ENCODE measurements at places on chromosomes 7 and 10.

DNA sequence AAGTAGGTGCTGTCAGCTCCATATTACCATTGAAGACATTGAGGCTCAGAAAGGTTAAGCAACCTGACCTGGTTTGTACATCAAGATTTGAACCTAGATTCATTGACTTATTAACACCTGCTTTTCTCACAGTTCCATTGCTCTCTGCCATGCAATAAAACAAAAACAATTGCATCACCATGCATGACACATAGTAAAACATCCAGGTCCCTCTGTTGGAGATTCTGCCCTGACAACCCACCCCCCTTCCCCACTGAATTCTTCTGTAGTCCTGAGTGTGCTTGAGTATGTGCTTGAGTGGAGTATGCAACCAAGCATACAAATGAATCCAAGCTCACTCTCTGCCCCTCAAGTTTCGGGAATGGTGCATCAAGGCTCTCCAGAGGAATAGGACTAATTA is 6.0 kb upstream of the LMBR1 start:
- DNase-seq, result no peak

GRCh38 chr7:34073676-34074075 is 168.3 kb downstream of the BMPER start:
- DNase-seq, result no peak

DNA sequence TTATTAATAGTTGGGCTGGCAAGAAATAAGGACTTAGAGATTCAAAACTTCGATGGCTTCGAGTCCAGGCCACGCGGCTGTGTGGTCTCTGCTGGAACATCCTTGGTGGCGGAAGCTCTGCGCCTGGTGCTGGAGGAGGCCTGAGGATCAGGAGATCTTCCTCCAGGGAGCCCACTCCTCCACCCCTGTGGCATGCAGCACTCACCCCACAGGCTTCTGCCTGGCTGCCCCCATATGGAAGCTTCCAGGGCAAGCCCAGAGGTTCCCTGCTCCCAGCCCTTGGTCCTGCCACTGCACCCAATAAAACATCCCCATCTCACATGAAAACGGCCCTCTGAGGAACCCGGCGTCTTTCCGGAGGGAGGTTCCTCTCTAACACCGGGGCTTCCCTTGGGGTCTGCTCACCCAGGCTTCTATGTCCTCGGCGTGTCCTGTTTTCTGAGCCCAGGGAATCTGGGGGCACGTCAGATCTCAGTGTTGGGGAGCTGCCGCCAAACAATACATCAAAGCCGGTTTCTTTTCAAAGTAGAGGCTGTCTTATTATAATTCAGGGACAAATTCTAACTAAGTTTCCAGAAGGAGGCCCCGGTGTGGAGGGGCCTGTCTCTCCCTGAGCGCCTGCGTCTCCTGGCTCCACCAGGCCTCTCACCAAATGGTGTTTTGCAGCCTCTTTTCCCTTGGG is 32.4 kb downstream of the CALML3 start:
- no peak for DNase-seq

DNA sequence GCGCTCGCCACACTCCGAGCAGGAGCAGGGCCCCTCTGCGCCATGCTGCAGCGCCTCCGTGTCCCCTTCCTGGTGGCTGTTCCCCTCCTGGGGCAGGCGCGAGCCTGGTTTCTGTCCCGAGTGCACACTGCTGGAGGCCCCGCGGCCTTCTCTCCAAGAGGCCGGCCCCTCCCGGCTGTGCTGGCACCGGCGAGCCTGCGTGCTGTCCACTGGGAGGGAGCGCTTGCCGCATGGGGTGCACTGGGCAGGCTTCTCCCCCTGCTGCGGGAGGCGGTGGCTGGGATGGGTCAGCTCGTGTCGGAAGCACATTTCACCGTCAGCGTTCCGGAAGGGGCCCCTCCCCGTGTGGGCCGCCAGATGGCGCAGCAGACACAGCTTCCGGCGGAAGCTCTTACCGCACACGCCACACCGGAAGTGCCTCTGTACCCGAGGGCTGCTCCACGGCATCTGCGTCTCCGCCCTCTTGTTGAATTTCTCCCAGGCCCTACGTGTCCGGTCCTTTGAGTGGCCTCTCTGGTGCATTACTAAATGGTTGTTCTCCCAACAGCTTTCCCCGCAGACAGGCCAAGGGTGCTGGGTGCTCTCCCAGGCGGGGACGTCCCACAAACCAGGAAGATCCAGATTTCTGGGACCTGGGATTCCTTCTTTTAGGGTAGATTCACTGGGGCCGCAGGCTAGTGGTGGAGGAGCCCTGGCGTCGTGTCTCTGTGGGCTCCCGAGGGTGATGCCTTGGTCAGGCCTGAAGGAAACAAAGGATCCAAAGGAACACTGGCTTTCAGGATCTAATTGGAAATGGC is 18.7 kb downstream of the ZNF786 start:
- DNase-seq, result no peak

GRCh38 chr10:10824591-10825148 is 193.0 kb upstream of the CELF2 start:
- DNase-seq, result no peak

DNA sequence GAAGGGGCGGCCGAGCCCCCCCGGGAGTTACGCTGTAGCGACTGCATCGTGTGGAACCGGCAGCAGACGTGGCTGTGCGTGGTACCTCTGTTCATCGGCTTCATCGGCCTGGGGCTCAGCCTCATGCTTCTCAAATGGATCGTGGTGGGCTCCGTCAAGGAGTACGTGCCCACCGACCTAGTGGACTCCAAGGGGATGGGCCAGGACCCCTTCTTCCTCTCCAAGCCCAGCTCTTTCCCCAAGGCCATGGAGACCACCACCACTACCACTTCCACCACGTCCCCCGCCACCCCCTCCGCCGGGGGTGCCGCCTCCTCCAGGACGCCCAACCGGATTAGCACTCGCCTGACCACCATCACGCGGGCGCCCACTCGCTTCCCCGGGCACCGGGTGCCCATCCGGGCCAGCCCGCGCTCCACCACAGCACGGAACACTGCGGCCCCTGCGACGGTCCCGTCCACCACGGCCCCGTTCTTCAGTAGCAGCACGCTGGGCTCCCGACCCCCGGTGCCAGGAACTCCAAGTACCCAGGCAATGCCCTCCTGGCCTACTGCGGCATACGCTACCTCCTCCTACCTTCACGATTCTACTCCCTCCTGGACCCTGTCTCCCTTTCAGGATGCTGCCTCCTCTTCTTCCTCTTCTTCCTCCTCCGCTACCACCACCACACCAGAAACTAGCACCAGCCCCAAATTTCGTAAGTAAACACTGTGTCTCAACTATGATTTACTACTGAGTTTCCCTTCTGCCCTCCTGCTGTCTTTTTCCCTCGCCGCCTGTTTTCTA is 666 bp downstream of the NRG3 start:
- DNase-seq, result no peak

GRCh38 chr7:123789817-123790216 is 41.0 kb upstream of the WASL start:
- DNase-seq, result no peak

- DNase-seq, result no peak
Measured at GRCh38 chr7:151793991-151794507, 82.9 kb downstream of the PRKAG2 start.

- no peak for DNase-seq
Measured at GRCh38 chr7:82054544-82054943, 284.7 kb upstream of the HGF start.

DNA sequence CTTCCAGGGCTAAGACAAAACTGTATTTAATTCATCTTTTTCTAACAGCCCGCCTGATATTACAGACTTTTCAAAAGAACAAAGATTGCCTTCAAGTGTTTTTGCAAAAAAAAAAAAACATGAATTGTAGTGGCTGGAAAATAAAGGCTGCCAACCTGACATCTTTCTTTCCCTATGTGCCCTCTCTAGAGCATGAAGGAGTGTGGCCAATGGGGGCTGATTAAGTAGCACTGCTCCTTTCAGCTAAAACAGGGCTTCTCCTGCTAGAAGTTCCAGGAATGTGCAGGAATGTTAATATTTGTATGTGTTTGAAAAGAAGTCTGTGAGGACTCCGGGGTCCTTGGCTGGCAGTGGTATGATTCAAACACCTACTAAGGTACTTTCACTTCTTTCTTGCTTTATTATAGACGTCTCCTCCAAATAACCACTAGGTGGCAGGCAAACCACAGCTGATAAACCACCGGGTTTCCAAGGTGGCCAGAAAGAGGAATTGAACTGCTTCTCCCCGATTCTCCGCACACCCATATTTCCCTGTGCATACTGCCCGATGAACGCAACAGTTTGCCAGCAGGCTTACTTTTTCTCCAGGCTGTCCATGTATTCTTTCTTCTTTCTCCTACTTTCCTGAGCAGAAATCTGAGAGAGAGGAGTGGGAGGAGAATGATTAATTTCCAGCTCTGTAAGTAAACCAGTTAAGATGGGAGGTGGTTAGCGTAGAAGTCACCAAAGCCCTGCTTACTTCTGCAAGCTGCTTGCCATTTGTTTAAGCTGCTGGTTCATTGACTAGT is 56.8 kb upstream of the DGKI start:
- DNase-seq, result peak; percentile 36

DNA sequence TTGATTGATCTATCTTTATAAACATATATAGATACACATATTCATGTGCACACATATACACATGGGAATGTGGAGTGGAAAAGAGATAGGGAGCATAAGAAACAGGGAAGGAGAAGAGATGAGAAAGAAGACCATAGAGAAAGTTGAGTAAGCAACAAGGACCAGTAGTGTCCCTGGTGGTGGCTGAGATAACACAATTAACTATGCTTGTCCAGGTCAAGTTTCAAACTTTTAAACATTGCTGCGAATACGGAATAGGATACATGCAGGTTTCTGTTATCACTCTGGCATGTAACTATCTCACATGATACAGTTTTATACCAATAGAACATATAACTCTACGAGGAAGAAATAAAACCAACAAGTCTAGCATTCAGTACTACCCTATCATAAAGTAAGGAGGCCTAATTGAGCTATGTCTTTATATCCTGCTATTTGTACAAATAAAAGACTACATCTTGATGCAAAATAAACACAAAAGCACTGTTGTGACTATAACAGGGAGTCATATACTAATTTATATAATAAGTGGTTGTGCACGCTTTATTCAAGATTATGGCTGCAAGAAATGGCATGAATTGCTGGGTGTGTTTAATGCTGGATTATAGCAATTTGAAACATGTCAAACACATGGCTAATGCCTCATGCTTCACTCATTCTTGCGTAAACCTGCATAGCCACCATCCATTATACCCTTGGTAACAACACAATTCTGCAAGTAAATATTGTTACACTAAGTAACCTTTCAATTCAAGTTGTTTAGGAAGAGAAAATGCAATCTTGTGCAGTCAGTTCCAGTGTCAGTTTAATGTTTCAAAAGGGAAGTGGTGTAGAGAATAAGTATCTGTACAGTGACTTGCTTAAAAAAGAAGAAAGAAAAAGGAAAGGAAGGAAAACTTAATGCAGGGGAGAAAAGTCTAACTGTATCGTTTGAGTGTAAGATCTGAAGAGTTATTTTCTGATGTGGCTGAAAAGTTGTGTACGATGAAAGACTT is 8.2 kb downstream of the FOXP2 start:
- DNase-seq, result peak; percentile 18

- peak; percentile 82 for DNase-seq
Measured at GRCh38 chr7:98178321-98178720, 32.9 kb upstream of the BHLHA15 start.

GRCh38 chr7:149048805-149049204 is 20.5 kb upstream of the PDIA4 start:
- no peak for DNase-seq

GRCh38 chr7:101733713-101734475 is 83.5 kb upstream of the CUX1 start:
- DNase-seq, result peak; percentile 36

DNA sequence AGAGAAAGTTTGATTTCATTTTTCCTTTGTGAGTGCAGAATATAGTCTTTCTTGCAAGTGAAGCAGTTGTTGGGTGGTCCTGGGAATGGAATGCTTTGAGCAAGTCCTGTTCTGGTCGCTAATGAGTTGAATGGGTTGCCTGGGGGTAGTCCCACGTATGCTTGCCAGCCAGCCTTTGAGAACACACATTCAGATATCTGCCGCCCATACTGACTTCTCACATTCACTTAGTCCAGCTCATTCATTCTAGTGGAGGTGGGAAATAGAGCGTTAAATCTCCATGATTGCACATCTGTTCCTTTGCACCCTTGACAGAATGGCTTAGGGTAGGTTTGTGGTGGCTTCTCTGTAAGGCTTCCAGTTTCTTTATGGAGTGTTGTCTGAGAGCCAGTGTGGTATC is 256.6 kb downstream of the SORCS3 start:
- DNase-seq, result no peak

GRCh38 chr7:15525652-15526263 is 36.1 kb downstream of the AGMO start:
- DNase-seq, result no peak

GRCh38 chr7:107479303-107479702 is 9.4 kb downstream of the GPR22 start:
- no peak for DNase-seq

GRCh38 chr10:46042527-46042926 is 3.5 kb downstream of the MSMB start:
- DNase-seq, result no peak

GRCh38 chr10:89398003-89398749 is 5.8 kb downstream of the IFIT1 start:
- no peak for DNase-seq

DNA sequence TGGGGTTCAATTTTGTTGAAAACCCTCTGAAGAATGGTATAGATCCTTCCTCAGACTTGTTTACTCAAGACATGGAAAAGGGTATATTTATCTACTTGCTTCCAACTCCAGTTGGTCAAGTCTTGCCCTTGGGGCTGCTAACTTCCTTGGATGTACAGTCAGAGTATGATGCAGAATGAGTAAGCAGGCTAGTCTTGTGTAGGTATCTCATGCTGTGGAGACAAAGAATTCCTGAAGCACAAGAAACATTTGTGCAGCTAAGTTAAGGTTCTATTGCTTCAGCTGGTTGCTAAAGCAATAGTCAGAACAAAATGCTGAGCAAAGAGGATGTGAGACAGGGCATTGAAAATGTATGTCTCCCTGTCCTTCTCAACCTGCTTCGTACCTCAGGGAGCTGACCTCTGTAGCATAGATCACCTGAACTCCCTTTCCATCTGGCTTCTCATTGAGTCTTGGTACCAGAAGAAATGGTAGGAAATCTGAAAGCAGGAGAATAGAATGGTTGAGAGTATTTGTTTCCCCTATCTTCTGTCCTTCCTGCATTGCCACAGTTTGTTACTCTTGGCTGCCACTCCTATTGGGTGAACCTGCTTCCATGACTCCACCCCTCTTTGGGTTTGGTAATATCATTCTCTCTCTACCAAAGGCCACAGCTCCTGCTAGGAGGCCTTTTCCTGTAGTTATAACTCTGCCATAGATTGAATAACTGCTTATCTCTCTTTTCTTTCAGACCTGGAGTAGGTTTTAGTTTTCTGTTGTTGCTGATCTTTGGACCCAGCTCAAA is 346.0 kb downstream of the PHF14 start:
- no peak for DNase-seq

GRCh38 chr10:96681524-96681923 is 38.8 kb downstream of the PIK3AP1 start:
- DNase-seq, result no peak
